ENCODE measurements at places on chromosomes 13 and 19.
A peak's percentile ranks its signal among the peaks of the same experiment; 100 is the strongest.

GRCh38 chr13:91085127-91085526 lies 262.4 kb upstream of the MIR17HG start:
- no peak overlapping the region for H3K27ac ChIP-seq
- H3K27me3 ChIP-seq = no peaks in the 10 kb centered on the region
- H3K4me3 ChIP-seq = no peak overlapping the region
- DNase-seq = no peak

DNA sequence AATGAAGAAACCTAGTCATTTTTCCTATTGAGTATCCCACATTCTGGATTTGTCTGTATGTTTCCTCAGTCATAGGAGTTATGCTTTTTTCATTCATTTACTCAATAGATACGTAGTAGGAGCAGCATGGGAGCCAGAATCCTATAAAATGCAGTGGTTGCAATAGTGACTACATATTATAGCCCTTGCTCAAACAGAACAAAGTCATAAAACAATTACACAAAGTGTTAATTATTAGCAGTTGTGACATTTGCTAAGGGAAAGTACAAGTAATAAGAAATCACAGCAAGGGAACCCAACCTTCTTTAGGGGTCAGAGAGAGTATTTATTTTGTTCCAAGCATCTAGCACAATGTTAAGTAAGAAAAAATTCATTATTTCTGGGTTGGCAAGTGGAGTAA lies 27.7 kb upstream of the POU4F1 start:
- no peak for DNase-seq

DNA sequence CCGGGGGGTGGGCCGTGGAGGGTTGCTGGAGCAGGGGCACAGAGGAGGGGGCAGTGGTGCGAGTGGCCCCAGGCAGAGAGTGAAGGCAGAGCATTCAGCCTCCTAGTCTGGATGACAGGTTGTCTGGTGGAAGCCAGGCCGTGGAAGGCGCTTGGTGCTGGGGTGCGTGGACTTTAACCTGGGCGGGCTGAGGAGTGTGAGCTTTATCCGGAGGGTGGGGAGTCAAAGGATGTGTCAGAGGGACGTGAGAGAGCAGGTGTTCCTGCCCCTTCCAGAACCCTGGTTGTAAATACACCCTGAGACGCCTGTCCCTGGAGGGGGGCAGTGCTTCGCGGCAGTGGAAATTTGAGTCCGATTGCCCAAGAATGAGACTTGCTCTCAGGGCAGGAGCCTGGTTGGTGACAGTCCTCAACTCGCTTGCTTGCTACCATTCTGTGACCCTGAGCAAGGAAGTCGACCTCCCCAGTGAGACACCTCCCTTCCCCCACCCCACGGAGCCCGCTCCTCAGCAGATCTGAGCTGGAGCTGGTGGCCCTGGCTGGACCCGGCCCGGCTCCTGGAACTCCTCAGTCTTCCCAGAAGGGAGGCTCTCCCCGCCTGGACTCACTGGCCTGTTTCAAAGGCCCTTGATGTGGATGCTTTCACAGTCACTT lies 2.3 kb downstream of the SPPL2B start:
- H3K27me3 ChIP-seq = no peaks in the 10 kb centered on the region
- H3K4me3 ChIP-seq = no peak overlapping the region
- DNase-seq = no peak
- peaks cover 6% of the 10 kb centered on the region for H3K36me3 ChIP-seq

GRCh38 chr13:26653310-26653709 lies 95.8 kb downstream of the WASF3 start:
- no peak overlapping the region for H3K4me3 ChIP-seq
- H3K36me3 ChIP-seq = no peaks in the 10 kb centered on the region
- no peak overlapping the region for H3K27ac ChIP-seq
- H3K27me3 ChIP-seq = no peaks in the 10 kb centered on the region
- H3K4me1 ChIP-seq = no peaks in the 10 kb centered on the region

DNA sequence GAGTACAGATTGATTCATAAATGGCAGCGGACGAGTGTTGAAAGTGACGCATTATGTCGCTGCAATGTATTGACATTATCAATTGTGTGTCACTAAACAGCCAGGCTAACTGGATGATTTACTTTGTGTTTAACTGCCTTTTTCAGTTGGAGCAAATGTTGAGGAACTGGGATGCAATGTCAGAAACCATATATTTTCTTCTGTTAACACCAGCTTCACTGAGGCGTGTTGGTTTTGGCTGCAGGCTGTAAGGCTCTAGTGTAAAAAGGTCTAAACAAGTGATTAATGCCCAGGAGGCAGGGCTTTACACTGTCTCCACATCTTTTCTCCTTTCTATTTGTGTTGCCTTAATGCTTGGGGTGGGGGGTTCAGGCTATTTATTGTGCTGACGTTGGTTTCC lies 80.1 kb downstream of the GGACT start:
- no peak for DNase-seq
- no peak overlapping the region for H3K4me3 ChIP-seq
- no peaks in the 10 kb centered on the region for H3K27me3 ChIP-seq
- no peaks in the 10 kb centered on the region for H3K4me1 ChIP-seq
- no peak overlapping the region for H3K27ac ChIP-seq

DNA sequence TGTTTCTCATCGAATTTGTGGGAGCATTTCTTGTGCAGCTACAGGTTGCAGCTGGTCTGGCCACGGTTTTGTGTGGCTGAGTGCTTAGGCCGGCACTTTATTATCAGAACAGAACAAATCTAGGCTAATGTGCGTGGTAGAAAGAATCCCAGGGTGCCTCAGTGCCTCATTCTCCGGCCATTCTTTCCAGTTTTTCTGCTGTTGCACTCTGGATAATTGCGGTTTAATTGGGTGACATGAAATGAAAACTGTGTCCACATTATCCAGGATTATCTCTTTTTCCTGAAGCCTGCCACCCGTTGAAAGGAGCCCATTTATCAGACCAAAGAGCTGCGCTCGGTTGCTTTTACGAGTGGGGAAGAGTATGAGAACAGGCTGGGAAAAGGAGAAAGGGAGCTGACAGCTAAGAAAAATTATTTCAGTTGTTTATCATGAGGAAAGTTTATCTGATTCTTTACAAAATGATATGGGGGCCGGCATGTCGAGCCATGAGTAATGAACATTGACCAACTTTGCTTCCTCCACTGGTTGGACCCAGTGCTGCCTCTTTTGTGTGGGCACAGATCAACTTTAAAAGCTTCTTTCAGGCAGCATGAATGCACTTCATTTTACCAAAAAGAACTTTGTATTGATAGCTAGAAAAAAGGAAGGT lies 117.0 kb upstream of the SOX21 start:
- no peak overlapping the region for H3K27ac ChIP-seq
- DNase-seq = no peak
- no peak overlapping the region for H3K4me3 ChIP-seq

GRCh38 chr13:91639330-91639729 lies 240.9 kb downstream of the GPC5 start:
- H3K4me3 ChIP-seq = no peak overlapping the region
- H3K27me3 ChIP-seq = no peaks in the 10 kb centered on the region
- DNase-seq = no peak

- no peaks in the 10 kb centered on the region for H3K36me3 ChIP-seq
- H3K27ac ChIP-seq = peak overlapping the region; percentile 37
- no peaks in the 10 kb centered on the region for H3K27me3 ChIP-seq
- H3K4me1 ChIP-seq = peaks cover 24% of the 10 kb centered on the region
- DNase-seq = peak; percentile 53
- peak overlapping the region; percentile 4 for H3K4me3 ChIP-seq
These were observed 475.8 kb downstream of the FOXO1 start for GRCh38 chr13:40190641-40191100.

- H3K27me3 ChIP-seq = no peaks in the 10 kb centered on the region
- no peak for DNase-seq
- H3K36me3 ChIP-seq = no peaks in the 10 kb centered on the region
- no peak overlapping the region for H3K27ac ChIP-seq
- H3K4me3 ChIP-seq = no peak overlapping the region
These were observed 1700.1 kb upstream of the SLC10A2 start for GRCh38 chr13:104766319-104766718.

- H3K36me3 ChIP-seq = peaks cover 4% of the 10 kb centered on the region
- H3K4me1 ChIP-seq = peaks cover 23% of the 10 kb centered on the region
- DNase-seq = no peak
- no peak overlapping the region for H3K27ac ChIP-seq
These were observed 4.4 kb downstream of the ZSWIM4 start for GRCh38 chr19:13799669-13800068.

- no peak for DNase-seq
- peaks cover 19% of the 10 kb centered on the region for H3K27me3 ChIP-seq
- H3K27ac ChIP-seq = no peak overlapping the region
- no peaks in the 10 kb centered on the region for H3K36me3 ChIP-seq
These were observed 17.0 kb downstream of the ALOX5AP start for GRCh38 chr13:30752201-30752797.

- H3K4me1 ChIP-seq = no peaks in the 10 kb centered on the region
- no peaks in the 10 kb centered on the region for H3K36me3 ChIP-seq
- no peaks in the 10 kb centered on the region for H3K27me3 ChIP-seq
- no peak for DNase-seq
These were observed 113.8 kb downstream of the KATNAL1 start for GRCh38 chr13:30193279-30194234.

- no peak overlapping the region for H3K27ac ChIP-seq
- no peak for DNase-seq
- peaks cover 17% of the 10 kb centered on the region for H3K4me1 ChIP-seq
- no peaks in the 10 kb centered on the region for H3K36me3 ChIP-seq
- no peak overlapping the region for H3K4me3 ChIP-seq
- no peaks in the 10 kb centered on the region for H3K27me3 ChIP-seq
These were observed 223.9 kb downstream of the LHFPL6 start for GRCh38 chr13:39379118-39379517.

DNA sequence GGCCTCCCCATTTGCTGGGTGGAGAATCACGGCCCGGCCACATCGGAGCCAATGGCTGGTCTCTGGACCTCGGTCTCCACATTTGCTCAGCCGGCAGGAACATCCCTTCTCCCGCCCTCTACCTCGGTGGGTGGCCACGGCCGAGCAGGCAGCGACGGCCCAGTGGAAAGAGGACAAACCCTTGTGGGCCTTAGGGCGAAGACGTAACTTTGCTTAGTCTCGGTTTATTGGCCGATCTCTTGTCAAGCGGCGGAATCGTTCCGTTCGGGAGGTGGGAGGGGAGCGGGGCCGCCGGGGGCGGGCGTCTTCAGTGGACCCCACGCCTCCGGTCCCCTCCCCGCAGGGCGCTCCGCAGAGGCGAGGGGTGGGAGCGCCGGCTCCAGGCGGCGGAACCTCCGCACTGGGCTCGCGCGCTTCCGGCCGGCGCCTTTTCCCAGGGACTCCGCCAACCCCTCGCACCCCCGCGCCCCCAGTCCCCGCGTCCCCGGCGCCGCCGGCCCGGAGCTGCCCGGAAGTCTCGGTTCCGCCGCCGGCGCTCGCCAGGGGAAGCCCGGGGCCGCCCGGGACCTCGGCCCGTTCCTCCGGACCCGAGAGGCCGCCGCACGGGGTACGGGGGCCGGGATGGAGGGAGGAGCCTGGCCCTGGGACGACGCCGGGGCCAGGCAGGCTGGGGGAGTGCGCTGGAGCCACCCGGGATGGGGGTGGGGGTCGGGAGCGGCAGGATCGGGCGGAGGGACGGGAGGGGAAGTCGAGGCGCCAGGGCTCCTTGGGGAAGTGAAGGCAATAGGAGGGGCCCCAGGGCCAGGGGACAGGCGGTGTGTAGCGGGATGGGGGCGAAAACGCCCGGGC lies at the start of gene ZNF580:
TSS of gene ZNF580 (plus strand) at position 426 of the 849 bp plus-strand sequence. CDS start 1,507 bp downstream, outside the sequence.
- H3K4me3 ChIP-seq = peak within 1 kb of the TSS; percentile 84
- peaks cover 39% of the 10 kb centered on the region for H3K4me1 ChIP-seq
- H3K27ac ChIP-seq = peak within 1 kb of the TSS; percentile 67

- H3K4me1 ChIP-seq = peaks cover 5% of the 10 kb centered on the region
- no peak overlapping the region for H3K27ac ChIP-seq
- no peaks in the 10 kb centered on the region for H3K36me3 ChIP-seq
These were observed 10.1 kb downstream of the GRIN2D start for GRCh38 chr19:48403606-48404005.

DNA sequence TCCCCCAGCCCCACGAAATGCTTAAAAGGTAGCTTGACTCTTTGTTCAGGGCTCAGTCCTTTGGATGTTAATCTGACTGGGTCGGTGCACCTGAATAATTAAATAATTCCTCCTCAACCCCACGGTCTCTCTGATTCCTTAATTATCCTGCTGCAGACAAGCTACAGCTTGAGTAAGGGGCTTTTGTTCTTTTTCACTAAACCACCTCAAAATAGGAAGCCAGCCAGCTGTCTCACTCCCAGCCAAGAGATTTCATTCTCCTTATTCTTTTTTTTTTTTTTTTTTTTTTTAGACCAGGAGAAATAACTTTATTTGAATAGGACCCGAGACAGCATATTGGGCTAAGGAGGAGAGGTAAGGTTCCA lies 7.9 kb upstream of the FCGBP start:
- H3K27me3 ChIP-seq = no peaks in the 10 kb centered on the region
- H3K4me1 ChIP-seq = peaks cover 10% of the 10 kb centered on the region
- H3K27ac ChIP-seq = no peak overlapping the region
- H3K36me3 ChIP-seq = no peaks in the 10 kb centered on the region

- no peaks in the 10 kb centered on the region for H3K27me3 ChIP-seq
- no peak overlapping the region for H3K27ac ChIP-seq
- no peak overlapping the region for H3K4me3 ChIP-seq
- H3K4me1 ChIP-seq = no peaks in the 10 kb centered on the region
- DNase-seq = no peak
These were observed 747.8 kb downstream of the EFNB2 start for GRCh38 chr13:105787632-105788031.

DNA sequence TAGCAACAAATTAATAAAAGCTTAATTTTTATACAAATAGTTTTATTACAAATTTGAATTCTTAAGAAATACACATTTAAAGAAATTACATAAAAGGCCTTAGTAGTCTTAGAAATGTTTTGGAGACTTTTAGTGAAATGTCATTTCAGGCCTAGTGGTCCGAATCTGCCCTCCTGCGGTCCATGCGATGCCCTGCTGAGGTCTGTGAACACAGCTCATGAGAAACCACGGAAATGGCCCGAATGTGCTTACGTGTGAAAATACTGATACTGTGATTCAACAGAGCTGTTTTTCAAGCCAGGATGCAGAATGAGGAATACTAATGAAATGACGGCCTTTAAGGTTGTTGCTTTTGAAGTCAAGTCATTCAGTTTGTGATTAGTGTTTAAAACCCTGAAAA lies 157.9 kb downstream of the COL4A1 start:
- H3K27ac ChIP-seq = no peak overlapping the region
- H3K27me3 ChIP-seq = no peaks in the 10 kb centered on the region
- no peaks in the 10 kb centered on the region for H3K4me1 ChIP-seq
- H3K36me3 ChIP-seq = peaks cover 4% of the 10 kb centered on the region
- DNase-seq = no peak

DNA sequence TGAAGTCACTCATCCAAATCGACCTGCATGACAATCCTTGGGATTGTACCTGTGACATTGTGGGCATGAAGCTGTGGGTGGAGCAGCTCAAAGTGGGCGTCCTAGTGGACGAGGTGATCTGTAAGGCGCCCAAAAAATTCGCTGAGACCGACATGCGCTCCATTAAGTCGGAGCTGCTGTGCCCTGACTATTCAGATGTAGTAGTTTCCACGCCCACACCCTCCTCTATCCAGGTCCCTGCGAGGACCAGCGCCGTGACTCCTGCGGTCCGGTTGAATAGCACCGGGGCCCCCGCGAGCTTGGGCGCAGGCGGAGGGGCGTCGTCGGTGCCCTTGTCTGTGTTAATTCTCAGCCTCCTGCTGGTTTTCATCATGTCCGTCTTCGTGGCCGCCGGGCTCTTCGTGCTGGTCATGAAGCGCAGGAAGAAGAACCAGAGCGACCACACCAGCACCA lies 5.9 kb downstream of the SLITRK5 start:
- no peaks in the 10 kb centered on the region for H3K36me3 ChIP-seq
- H3K27ac ChIP-seq = no peak overlapping the region
- peaks cover 8% of the 10 kb centered on the region for H3K4me1 ChIP-seq
- no peak for DNase-seq
- peaks cover 62% of the 10 kb centered on the region for H3K27me3 ChIP-seq

- peaks cover 3% of the 10 kb centered on the region for H3K36me3 ChIP-seq
- no peak overlapping the region for H3K27ac ChIP-seq
- no peaks in the 10 kb centered on the region for H3K27me3 ChIP-seq
- DNase-seq = no peak
- H3K4me1 ChIP-seq = peaks cover 13% of the 10 kb centered on the region
These were observed 5.6 kb downstream of the CACTIN start for GRCh38 chr19:3620817-3621547.

All from keratinocyte (primary cell).